ENCODE measurements at places on chromosomes 3 and 15.

DNA sequence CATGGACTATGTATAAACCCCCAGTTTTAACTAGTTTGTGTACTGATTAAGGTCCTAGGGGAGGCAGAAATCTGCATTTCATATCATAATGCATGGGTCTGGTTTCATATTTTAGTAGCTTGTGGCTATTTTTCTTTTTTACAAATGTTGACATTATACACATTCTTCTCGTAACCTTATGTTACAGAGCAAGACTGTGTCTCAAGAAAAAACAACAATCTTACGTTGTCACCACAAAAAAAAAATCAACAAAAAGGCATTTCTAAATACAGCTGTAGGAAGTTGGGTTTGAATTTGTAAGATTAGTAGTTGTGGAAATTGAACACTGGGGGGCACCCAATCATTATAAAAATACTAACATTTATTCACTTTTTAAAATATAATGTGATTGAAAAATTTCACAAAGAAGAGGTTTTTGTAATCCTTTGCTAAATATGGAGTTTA, 17.9 kb downstream of the SERP1 start:
- DNase-seq: no peak

- peak; percentile 43 for DNase-seq
Measured at GRCh38 chr15:81531109-81531592, 157.1 kb upstream of the TMC3 start.

DNA sequence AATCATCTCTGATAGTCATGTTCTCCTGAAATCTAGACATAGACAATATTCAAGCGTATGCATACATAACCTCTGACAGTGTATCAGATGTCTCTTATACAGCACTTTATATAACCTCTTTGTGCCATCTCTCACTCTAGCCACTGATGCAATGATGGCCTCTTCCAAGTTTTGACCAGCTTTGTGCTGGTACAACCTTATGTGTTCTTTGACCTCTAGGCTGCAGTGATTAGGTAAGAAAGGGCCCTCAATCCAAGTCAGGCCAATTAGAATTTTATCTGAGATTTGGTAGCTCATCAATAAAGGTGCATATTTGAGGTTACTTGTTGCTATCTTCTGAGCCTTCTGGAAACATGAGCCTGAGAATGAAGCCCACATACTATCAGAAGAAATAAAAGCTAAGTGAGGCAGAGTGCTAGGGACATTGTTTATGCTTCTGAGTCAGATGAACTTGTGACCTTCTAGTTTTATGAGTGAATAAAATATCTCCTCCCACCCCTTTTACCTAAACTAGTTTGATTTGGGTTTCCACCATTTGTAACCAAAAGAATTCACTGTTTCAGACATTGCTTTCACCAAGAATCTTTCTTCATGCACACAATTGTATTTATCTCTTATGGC, 283.2 kb upstream of the SUCLG2 start:
- DNase-seq: no peak

DNA sequence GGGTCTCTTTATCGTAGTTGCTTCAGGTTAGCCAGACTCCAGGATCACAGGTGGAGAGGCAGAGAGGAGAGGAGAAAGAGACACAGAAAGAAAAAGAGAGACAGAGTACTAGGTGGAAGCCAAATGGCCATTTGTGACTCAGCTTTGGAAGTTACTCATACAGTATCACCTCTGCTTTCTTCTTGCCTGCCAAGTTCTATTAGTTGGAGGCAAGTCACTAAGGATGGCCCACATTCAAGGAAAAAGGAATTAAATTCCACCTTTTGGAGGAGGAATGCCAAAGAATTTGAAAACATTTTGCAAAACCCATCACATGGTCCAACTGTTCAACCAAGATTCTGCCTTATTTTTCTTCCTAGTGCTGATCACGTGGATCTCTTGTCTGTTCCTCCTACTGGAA, 291.1 kb downstream of the CHL1 start:
- DNase-seq: no peak

DNA sequence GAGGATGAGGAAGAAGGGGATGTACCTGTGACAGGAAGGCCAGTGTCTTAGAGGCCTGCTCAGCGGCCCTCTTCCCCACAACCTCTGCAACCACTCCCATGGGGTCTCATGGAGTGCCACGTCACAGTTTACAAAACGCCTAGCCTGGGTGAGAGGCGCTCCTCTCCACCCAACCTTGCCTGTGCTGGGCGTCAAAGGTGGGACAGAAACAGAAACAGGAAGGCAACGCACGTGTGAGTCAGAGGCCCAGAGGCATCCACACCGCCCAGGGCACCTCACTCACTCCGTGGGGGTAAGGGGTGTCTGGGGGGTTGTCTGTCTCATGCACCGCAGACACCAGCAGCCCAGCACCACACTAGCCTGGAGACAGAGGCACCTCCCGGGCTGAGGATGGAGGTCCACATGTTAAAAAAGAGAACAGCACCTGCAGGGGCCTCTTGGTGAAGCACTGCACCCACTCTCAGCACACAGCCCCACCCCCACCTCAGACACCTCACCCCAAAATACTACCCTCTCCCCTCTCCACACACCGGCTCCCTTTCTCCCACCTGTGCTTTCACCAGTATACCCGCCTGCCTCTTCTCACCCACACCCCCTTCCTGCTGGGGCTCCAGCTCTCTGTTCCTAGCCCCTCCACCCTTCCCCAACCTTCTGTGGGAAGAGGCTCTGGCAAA, 4.7 kb upstream of the CALML4 start:
- DNase-seq: no peak

DNA sequence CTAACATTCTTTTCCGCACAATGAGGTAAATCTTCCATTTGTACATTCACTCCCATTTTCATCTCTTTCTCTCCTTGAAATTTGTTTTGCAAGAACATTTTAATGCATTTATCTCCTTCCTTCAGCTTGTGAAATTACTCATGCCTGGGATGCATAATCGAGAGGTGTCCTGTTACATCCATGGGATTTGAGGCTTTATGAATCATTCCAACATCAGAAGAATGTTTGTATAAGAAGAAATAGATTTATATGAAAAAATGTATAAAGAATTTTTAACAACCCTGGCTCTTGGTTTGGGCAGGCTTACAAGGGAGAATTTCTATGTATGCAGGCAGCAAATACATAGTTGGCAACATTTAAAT, 93.2 kb upstream of the MBNL1 start:
- DNase-seq: no peak

- no peak for DNase-seq
Measured at GRCh38 chr15:99105514-99106341, 848 bp downstream of the SYNM start.

DNA sequence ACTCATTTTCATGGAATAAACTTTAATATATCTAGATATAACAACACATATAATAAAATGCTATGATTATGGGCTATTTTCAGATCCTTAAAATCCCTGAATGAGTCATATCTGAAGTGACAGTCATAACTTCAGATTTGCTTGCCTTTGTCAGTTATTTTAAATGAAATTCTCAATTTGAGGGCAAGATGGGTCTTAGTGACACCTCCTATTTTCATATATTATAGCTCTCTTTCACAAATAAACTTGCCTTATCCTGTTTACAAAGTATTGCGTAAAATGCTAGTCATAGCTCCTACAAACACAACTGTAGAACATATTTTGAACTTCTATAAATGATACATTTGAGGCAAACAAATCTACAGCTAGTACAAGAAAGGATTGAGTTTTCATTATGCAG, 6.2 kb upstream of the THRB start:
- DNase-seq: no peak

DNA sequence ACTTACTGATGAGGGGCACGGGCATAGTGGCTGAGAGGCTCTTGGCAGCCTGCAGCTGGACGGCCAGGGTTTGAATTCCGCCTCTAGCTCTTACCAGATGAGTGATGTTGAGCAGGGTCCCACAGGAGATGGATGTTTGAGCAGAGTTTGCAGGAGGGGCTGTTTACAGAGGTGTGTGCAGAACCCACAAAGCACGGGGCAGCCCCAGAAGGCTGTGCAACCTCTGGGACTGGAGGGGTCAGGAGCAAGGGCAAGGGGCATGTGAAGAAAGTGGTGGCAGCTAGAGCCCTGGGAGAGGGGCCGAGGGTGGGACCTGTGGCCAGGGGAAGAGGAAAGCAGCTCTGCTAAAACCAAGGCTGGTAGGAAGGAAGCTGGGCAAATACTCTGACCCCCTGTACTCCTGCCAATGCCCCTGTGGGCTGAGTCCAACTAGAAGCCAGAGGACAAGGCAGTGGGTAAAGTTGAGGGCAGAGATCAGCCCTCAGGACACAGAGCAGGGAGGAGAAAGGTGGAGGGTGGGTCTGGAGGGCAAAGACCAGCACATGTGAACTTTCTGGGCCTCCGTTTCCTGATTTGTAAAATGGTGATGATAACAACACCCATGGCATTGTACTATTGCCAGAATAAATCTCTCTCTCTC, 53.9 kb upstream of the ITGA11 start:
- no peak for DNase-seq

- DNase-seq: no peak
Measured at GRCh38 chr3:108471426-108471825, 39.0 kb downstream of the MYH15 start.

DNA sequence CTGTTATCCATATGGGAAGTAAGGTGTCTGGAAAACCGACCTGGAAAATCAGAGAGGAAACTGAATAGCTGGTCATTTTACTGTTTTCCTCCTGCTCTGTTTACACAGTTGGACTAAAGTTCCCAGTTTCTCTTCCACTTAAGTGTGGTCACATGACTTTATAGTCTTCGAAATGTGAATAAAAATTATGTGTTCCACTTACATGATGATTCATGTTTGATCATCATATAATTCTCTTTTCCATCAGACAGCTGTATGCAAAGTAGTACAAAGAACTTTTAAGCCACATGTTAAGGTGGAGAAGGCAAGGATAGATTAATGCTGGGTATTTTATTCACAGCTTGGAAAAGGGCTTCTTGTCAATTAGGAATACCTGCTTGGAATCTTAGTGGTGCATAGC, 525.5 kb upstream of the BCHE start:
- no peak for DNase-seq

GRCh38 chr15:51600114-51600513, 22.5 kb downstream of the DMXL2 start:
- DNase-seq: no peak

- DNase-seq: no peak
Measured at GRCh38 chr3:18103591-18103990, 321.5 kb downstream of the SATB1 start.

- DNase-seq: no peak
Measured at GRCh38 chr3:176147251-176147650, 1050.0 kb downstream of the TBL1XR1 start.

DNA sequence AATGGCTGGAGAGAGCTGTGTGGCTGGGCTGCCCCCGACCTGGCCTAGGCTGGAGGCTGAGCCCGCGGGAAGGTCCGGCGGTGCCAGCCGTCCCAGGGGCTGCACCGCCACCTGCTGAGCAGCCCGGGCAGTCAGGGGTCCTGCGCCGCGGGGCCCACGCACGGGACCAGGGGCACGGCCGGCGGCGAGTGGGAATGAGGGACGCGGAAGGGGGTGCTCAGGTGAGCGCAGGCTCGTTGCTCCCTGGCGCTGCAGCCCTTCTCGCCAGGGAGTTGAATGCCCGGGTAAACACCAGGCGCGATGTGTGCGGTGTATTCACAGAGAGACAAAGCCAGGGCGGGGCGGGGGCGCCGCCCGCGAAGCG, 666 bp upstream of the SEMA3F start:
- DNase-seq: no peak

DNA sequence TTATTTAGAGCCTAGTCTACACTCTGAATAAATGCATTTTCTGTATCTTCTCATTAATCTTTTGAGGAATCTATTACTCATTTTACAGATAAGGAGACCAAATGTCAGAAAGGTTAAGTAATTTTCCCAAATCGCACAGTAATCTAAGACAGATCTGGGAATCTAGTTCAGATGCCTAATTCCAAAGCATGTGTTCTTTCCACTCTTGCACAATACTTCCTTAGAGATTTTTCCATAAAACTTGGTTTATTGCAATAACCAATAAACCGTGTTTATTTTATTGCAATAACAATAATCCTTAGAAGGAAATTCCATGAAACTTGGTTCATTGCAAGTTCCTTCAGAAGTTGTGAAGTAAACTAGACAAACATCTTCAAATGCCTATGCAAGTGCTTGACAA, 17.4 kb upstream of the COL8A1 start:
- no peak for DNase-seq

DNA sequence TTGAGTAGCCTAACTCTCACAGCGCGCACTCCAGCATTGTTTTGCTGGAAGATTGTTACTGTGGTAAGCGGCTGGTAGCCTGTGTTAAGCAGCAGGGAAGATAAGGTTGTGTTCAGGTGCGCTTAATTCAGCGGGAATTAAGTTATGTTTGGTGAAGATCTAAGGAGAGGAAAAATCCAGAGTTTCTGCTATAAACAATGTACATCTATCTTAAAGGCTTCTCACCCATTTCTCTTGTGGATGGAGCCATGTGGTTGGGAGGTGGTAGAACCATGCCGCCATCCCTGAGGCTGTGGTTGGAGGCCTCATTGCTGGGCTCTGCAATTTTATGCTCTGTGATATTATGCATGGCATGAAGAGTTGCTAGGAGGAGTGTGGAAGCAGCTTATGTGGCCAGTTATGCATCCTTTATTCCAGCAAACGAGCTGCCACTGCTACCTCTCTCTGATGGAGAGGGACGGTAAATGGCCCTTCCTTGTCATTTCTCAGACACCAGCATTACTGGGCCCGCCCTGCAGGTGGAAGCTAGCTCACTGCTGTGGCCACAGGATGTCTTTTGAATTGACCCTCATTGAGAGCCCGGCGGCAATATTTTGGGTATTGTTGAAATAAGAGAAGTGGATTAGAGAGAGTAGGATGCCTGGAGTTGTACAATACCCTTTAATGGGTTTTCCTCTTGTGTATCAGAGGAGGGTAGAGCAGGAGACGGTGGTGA, 1.3 kb downstream of the MINAR1 start:
- DNase-seq: no peak

Measured in left renal pelvis (tissue), 4 donors.